Naive thymus-derived CD4-positive, alpha-beta T cell (primary cell): ENCODE measurements at places on chromosomes 2 and 18.

GRCh38 chr2:71801969-71802368 lies 345.7 kb downstream of the CYP26B1 start:
- no peak for DNase-seq

DNA sequence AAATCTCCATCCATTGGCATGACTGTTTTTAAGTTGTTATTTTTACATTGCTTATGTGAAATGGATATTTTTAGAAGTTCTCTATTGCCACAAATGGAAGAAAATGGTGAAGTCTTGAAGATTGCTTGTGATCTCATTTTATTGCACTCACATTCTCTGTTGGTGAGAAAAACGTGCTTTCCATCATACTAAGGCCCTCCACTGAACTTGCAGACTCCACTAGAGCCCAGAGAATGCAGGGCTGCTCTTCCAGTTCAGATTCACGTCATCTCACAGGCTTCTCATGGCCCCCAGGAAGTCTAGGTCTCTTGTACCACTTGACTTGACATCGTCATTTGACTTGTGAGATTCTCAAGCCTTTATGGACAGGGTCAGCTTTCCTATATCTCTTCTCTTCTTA lies 254.8 kb upstream of the COPS8 start:
- no peak for DNase-seq

DNA sequence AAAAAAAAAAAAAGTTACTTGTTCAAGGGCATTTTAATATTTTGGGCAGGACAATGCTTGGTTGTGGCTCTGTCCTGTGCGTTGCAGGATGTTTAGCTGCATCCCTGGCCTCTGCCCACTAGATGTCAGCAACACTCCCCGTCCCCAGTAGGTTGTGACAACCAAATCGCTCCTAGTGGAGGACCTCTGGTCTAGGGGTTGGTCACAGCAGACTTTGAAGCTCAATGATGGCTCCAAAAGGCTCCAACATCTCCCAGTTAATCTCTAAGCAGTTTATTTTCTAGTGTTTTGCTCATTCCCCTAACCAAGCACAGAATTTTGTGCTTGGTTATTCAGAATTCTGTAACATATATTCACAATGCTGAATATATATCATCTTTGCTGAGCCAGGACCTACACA lies 67.0 kb downstream of the CHRNA1 start:
- DNase-seq, result no peak

- no peak for DNase-seq
Observed at GRCh38 chr2:150630587-150631235, 143.2 kb upstream of the RND3 start.

- DNase-seq, result no peak
Observed at GRCh38 chr2:119649364-119649917, 29.6 kb upstream of the TMEM177 start.

- DNase-seq, result no peak
Observed at GRCh38 chr2:79580175-79580574, 67.3 kb downstream of the CTNNA2 start.

DNA sequence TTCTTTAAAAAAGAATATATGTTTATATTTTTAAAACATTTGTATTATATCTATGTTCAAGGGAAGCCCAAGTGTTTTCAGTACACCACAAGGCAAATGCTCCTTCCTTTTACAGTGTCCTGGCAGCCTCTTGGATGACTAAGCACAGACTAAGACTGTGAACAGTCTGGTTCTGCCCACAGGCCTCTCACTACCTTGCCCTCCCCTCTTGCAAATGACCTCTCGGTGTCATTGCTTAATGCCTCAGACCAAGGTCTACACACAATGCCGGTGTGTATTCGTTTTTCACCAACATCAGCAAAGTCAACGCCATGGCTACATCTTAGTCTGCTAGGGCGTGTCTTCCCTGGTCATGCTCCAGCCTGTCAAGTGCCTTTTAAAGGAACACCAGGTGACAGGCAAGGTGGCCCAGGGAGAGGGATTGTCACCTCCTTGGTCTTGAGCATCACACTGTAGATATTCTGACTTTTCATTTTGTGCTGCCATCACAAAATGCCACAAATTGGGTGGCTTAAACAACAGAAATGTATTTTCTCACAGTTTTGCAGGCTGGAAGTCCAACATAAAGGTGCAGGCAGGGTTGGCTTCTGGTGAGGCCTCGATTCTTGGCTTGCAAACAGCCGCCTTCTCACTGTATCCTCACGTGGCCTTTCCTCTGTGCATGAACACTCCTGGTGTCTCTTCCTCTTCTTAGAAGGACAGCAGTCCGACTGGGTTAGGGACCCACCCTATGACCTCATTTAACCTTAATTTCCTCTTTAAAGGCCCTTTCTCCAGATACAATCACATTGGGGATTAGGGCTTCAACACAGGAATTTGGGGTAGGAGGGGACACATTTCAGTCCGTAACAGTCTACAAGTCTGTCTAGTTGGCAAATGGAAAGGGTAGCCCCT lies 266.5 kb downstream of the KLHL29 start:
- no peak for DNase-seq

- no peak for DNase-seq
Observed at GRCh38 chr2:44295633-44296359, 20.5 kb downstream of the SLC3A1 start.

DNA sequence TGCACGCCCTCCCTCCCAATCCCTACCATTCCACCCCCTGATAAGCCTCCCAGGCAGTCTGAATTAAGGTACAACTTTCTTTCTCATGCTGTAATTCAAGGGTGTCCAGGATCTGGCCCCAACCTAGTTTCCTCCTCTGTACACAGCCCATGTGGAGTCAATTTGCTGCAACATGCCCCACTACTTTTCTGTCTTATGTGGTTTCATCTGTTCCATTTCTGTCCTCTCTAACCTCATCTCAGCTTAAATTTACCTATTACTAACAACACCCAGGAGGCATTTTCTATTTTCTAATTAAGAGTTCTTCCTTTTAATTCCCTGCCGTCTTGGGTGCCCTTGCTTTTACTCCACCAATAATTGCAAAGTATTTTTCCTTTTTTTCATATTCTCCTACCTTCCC lies 10.0 kb downstream of the PPP4R1 start:
- DNase-seq, result no peak

DNA sequence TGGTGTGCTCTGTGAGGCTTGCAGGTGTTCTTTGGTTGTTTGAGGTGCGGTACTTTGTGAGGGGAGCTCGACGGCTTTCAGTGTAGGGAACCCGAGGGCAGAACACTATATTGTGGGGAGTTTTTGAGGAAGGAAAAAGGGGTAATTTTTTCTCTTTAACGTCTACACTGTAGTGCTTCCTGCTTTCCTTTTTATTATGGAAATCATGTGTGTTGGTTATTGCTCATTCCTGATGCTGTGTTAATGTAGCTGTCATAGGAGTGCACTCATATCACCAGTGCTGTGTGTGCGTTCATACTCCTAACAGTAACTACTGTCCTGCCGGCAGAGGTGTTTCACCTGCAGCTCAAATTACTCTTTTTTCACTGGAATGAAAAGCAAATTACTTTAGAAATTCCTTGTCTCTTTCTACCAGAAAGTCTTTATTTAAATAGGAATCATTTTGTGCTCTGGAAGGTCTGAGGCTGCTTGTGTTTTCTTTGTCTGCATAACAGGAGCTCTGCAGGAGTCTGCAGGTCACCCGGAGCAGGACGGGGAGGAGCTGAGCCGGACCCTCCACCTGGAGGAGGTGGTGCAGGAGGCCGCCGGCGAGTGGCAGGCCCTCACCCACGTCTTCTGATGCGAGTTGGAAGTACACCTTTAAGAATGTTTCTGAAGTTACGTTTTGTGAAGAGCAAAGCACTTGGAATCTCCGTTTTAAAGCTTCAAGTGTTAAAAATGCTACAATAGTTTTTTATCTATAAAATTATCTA lies 145.5 kb downstream of the ZNF236 start:
- DNase-seq, result no peak

DNA sequence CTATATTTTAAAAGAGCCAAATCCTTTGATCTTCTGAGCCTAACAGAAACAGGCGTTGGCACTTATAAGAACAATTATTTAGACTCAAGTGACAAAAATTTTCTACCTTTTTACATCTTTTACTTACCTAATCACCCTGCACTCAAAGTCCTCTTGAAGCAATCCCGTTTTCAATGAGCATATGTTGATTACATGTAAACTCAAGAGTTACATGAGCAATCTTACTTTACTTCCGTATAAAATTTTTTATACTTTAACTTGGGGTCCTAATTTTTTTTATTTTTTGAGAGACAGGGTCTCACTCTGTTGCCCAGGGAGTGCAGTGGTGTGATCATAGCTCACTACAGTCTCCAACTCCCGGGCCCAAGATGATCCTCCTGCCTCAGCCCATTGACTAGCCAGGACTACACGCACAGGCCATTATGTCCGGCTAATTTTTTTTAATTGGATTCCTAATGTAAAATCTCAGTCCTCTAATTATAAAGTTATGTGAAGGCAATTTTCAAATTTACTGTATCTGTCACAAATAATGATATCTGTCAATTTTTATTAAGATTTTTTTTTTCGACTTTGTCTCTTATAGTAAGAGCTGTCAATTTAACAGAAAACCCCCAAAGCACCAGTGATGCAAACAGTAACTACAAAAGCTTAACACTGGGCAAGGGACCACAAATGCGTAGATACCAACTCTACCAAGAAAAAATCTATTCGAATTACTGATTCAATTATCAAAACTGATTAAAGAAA lies 19.1 kb upstream of the STPG4 start:
- DNase-seq, result no peak

GRCh38 chr2:74834792-74835755 lies 1.1 kb downstream of the HK2 start:
- peak; percentile 52 for DNase-seq
